Brain (organoid and tissue), 16 donors: ENCODE measurements at places on chromosomes 13 and 19.

GRCh38 chr13:30906411-30907051 lies 460 bp downstream of the MEDAG start:
- no peak for DNase-seq

DNA sequence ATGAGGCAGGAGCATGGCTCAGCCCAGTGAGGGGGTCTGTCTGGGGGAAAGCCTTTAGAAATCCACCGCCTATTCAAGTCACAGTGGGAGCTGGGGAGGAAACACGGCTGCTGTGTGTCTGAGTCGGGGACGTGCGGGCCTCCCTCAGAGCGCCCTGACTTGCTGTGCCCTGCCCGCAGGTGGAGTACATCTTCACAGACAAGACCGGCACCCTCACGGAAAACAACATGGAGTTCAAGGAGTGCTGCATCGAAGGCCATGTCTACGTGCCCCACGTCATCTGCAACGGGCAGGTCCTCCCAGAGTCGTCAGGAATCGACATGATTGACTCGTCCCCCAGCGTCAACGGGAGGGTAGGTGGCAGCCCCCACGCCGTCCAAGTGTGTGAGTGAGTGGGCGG lies 137.8 kb upstream of the MCF2L start:
- no peak for DNase-seq

DNA sequence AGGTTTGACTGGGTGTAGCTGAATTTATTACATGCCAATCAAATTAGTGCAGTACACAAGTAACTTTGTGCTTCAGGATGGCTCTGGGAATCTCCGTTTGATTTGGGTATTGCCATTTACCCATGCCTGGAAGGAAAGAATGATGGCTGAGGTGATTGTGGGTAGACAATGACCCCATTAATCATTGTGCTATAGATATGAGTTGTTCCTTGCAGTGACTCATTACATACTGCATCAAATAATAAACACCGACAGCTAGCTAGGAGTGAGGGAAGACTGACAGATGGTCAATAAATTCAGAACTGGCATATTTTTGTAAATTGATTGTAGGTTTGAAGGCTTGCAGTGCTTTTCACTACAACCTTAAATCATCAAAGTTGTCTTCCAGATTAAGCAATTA lies 1069.5 kb downstream of the DIAPH3 start:
- peak; percentile 11 for DNase-seq

- DNase-seq = peak; percentile 37
These were observed 136.7 kb downstream of the ZDHHC20 start for GRCh38 chr13:21322327-21322965.

DNA sequence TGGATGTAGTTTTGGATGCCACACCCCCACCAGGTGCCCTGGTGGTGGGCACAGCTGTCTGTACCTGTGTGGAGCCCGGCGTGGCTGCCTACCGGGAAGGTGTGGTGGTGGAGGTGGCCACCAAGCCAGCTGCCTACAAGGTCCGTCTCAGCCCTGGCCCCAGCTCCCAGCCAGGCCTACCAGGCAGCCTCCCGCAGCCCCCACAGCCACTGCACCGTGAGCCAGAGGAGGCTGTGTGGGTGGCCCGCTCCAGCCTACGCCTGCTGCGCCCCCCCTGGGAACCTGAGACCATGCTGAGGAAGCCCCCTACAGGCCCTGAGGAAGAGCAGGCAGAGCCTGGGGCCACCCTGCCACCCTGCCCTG lies 3.5 kb downstream of the CIC start:
- no peak for DNase-seq

- DNase-seq = no peak
These were observed 3.8 kb downstream of the RYR1 start for GRCh38 chr19:38437295-38437694.

DNA sequence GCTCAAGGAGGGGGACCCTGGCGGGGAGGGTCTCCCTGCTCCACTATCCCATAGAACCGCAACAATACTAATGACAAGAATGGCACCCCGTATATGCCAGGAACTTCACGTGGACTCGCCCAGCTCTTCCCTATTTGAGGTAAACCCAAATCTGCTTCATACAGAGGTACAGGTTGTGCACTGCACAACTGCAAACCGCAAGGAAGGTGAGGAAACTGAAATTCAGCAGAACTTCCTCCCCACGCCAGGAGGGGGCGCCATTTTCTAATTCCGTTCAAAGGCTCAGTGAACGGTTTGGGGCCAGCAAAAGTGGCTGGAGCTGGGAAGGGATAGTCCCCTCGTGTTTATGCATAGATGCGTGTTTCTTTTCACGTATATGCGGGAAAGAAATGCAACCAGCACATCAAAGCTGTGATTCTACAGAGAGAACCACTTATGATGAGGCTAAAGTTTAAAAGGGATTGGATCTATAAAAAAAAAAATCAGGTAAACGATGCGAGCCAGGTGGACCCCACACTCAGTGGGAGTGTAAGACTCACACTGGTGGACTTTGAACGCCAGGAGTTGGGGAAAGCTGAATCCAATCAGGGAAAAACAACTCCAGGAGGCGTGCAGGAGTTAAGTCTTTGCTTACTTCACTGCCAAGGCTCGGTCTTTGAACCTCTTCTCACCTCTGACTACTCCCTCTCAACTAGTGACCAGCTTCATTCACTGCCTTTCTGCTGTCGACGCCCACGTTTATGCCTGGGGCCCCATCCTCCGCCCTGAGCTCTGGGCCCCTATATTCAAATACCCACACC lies 20.3 kb downstream of the C19orf81 start:
- peak; percentile 67 for DNase-seq

DNA sequence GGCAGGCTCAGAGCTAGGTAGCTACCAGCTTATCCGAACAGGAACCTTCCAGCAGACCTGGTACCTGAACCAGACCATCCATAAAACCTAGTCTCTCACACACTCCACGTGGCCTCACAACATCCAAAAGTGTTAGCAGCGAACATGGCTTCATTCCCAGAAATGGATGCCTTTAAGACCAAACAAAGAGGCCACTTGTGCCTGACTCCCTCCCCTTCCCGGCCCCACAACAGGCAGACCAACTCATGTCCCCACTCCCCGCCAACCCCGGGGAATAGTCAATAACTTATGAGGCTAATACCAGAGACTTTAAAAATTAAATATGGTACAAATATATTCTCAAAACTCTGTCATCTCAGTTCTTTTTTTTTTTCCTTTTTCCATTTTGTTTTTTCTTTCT lies 46.2 kb downstream of the ZNF557 start:
- peak; percentile 12 for DNase-seq

GRCh38 chr13:94139393-94139995 lies 340.0 kb downstream of the DCT start:
- DNase-seq = no peak

DNA sequence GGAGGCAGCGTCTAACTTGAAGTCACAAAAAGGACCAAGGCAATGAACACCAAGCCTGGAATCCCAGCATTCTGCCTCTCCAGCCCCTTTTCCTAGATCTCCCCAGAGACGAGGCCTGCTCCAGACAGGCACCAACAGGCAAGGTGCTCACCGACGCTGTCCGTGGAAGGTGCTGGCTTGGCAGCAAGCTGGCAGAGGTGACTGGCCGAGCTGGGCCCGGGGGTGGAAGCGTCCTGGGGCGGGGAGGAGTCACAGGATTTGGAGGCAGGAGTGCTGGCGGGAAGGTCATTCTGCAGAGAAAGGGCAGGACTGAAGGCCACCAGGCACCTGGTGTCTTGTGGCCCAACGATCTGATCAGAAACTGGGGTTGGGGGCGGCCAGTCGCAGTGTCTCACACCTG lies 18.2 kb downstream of the TLE2 start:
- DNase-seq = no peak

DNA sequence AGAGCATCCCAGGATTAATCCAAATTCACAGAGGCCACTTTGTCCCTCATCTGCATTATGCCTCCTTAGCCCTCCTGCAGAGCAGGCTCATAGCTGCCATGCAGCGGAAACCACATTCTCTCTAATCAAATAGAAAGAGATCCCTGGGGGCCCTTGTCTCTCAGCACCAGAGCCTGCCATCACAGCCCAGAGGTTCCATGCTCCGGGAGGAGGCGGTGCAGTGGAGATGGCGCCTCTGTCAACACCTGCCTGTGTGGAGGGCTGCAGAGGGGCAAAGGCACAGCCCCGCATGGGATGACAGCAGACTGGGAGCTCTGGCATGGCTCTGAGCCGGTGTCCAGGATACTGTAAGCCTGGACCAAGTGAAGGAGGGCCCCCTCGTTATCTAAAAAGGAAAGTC lies 111.3 kb downstream of the SLC7A1 start:
- peak; percentile 79 for DNase-seq

DNA sequence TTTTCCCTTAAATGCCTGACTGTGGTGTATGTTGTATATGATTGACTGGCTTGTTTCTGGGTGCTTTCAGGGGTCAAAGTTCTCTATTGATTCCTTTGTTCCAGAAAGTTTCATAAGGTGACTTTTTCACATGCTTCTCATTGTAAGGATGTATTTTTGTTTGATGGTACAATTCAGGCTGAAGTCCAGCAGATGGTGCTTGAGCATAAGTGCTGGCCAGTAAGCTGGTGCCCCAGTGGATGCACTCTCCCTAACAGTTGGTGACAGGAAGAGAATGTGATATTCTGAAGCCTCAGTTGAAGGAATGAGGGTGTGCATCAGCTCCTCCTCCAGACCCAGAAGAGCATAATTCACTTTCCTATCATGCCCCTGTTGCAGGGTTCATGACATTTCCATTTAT lies 1941.6 kb upstream of the PRR20A start:
- no peak for DNase-seq

DNA sequence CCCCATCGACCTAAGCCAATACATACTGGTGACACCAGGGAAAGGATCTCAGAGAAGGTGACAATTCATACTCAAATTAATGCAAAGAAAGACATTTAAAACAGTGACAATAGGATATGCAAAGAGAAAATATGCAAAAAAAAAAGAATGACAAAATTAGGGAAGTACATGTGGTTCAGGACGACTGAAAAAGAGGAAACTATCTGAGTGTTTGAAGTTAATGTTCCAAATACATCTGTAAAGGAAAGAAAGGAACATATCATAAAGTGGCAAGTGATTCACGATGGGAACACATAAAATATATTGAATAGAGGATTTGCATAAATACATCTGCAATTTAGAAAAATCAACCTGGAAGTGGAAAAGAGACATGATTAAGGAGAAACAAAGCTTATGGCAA lies 441.4 kb downstream of the SLITRK5 start:
- no peak for DNase-seq

DNA sequence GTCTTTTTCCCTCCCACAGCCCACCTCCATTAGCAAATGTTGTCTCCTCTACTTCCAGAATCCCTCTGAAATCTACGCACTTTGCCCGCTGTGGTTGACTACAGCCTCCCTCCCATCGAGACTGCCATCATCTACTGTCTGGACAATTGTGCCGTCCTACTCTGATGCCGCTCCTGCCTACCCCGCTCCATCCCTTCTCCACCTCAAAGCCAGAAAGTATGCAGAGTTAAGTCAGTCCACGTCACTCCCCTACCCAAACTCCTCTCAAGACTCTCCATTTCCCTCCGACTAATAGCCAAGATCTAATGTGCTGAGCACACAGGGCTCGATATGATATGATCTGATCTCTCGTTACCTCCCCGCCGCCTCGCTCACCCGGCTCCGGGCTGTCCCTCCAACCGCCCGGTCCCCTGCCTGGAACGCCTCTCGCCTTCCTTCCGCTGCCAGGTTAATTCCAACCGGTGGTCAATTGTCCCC lies 556 bp downstream of the CACTIN start:
- no peak for DNase-seq

- DNase-seq = no peak
These were observed 29.5 kb downstream of the FPR3 start for GRCh38 chr19:51824281-51825005.

DNA sequence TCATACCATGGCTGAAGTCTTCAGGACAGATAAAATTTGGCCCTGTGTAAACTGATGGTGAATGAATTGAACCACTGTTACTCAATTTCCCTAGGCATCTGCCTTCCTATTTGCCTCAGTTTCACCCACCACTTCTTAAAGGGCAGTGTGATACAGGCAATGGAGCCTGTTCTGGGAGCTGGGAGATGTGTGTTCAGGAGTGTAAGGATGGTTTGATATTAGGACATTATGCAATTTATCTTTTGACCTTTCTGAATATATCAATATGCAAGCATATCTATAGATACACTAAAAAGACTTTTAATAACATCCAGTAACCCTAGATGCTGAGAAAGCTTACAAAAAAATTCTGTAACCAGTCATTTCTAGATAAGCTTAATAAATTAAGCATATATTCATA lies 14.6 kb downstream of the IZUMO2 start:
- no peak for DNase-seq

DNA sequence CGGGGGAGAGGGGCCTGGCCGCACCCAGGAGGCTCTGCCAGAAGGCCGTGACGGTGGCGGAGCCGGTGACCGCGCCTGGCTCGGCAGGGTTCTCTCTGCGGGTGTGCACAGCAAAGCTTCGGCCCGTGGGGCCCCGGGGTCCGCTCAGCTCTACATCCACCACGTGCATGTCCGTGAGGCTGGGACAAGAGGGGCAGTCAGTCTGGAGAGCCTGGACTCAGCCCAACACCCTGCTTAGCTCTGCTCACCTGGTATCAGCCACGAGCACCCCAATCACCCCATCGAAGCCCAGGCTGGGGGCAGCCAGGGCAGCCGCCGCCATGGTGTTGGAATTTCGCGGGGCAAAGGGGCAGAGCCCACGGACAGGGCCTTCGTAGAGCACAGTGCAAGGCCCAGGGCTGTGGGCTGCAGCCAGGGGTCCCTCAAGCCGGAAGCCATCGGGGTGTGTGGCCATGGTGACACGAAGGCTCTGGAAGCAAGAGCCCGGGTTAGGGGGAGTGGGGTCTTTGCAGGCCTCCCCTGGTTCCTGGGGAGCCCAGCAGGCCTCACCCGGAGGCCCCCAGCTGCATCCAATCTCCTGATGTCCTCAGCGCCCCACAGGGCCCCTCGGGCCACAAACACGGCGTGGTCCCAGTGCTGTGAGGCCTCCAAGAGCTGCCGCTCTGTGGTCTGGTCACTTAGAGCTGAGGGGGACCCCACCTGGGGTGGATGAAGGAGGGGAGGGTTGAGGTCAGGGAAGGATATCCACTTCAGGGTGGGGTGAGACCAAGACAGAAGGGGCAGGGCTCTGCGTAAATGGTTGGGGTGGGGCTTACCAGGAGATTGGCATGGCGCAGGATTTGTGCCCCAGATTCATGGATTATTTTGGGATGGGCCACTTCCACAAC lies 1.4 kb downstream of the ASPDH start:
- DNase-seq = no peak

- no peak for DNase-seq
These were observed 55.1 kb upstream of the C1QTNF9 start for GRCh38 chr13:24254146-24254841.

- DNase-seq = peak; percentile 97
These were observed 1.5 kb upstream of the ATP5F1D start for GRCh38 chr19:1239796-1240737.

- DNase-seq = no peak
These were observed 80.6 kb upstream of the CLDN10 start for GRCh38 chr13:95471960-95472359.

- DNase-seq = no peak
These were observed 78.9 kb upstream of the OLFM4 start for GRCh38 chr13:52949742-52950141.
